Brain (organoid and tissue), 16 donors: ENCODE measurements at places on chromosomes 1 and 21. TPM values are rescaled to one million over a fixed set of nuclear protein-coding genes. Genes with fewer than 3 reads are reported as not detected.

Gene CYP4Z1
- not detected for polyA plus RNA-seq

Gene WNT9A
- 3.4 TPM for polyA plus RNA-seq

Gene KLF17
- not detected for polyA plus RNA-seq

Gene IARS2
- polyA plus RNA-seq = 24.1 TPM

Gene CD1B
- not detected for polyA plus RNA-seq

Gene PAFAH2
- 8.7 TPM for polyA plus RNA-seq

Gene WNT2B
- 0.68 TPM for polyA plus RNA-seq

Gene ABCG1
- 31.4 TPM for polyA plus RNA-seq

Gene RCSD1
- polyA plus RNA-seq = 2.5 TPM
